ENCODE measurements at places on chromosomes 12 and 14.

DNA sequence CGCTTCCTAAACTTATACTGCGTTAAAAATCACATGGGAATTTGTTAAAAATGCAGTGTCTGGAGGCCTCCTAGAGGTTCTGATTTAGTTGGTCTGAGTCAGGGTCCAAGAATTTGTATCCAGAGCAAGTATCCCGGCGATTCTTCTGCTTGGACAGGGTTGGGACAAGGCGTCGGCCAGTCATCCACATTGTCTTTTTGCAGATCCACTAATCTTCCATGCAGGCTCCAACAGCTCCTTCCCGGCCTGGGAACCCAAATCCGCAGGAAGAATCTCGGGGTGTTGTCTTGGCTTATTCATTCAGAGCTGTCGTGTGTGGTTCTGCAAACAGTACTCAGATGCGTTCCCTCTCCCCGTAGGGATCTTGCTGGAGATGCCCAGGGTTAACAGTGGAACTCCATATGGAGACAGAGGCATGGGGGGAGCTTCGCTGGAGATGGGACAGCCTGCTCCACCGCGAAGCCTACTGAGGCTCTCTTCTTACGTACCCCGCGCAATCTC, 25.3 kb downstream of the GPRC5D start:
- peak; percentile 47 for DNase-seq

- no peak for DNase-seq
These were observed 1464.1 kb upstream of the FLRT2 start for GRCh38 chr14:84065811-84066210.

- no peak for DNase-seq
These were observed 929.8 kb downstream of the DIO2 start for GRCh38 chr14:79281244-79282152.

DNA sequence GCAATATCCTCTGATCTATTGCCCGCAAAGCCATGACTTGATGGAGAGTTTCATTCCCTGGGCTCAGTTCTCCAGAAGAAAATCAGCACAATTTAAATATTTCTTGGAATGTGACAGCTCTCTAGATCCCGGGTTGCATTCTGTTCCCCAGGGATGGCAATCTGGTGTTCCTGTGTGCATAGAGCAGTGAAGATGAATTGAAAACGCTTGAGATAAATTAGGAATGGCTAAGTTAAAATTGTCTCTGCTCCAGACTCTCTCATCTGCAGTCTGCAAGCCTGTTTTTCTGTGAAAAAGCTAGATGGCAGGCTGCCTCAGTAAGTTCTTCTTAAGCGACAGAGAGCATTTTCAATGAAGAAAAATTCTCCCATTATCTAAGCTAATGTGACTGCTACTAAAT, 582.5 kb upstream of the MGAT4C start:
- no peak for DNase-seq

- peak; percentile 15 for DNase-seq
These were observed 347 bp downstream of the SYNDIG1L start for GRCh38 chr14:74425525-74426201.

DNA sequence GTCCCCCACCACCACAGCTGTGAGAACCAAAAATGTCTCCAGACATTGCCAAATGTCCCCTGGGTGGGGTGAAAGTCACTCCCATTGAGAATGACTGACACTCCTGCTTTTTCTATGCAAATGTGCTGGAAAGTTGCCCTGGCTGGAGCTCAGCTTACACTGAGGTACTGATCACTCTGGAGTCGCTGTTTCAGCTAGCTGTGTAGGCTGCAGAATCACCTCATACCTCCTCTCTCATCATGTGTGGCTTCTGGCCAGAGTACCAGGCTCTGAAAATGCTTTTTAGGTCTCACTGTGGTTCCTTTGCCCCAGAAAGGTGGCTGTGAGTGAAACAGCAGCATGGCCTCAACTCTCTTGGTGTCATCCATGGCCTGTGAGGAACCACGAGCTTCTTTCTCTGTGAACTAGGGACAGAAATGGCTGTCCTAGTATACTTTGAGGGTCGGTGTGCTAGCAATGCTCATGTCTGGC, 414.4 kb downstream of the DPF3 start:
- no peak for DNase-seq

DNA sequence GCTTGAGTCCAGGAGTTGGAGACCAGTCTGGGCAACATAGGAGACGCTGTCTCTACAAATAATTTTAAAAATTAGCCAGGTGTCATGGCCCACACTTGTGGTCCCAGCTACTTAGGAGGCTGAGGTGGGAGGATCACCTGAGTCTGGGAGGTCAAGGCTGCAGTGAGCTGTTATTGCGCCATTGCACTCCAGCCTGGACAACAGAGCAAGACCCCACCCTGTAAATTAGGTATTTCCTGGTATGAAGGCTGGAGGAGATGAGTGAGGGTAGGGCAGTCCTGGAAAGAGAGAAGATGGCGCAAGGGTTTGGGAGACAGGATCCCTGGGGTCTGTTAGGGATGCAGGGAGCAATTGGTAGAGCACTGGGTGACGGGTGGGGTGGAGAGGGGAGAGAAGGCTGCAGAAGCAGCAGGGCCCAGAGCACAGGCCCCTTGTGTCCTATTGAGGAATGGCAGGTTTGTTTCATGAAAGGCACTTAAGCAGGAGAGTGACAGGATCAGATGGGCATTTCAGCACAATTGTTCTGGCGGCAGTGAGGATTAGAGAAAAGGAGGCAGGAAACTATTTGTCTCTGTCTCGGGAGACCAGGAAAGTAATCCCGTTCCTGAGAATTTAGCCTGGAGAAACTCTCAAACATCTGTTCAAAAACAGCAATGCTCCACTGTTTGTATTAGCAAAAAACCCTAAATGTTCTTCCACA, 47.2 kb upstream of the KTN1 start:
- DNase-seq, result no peak

- no peak for DNase-seq
These were observed 85.7 kb upstream of the E2F7 start for GRCh38 chr12:77151030-77151429.

DNA sequence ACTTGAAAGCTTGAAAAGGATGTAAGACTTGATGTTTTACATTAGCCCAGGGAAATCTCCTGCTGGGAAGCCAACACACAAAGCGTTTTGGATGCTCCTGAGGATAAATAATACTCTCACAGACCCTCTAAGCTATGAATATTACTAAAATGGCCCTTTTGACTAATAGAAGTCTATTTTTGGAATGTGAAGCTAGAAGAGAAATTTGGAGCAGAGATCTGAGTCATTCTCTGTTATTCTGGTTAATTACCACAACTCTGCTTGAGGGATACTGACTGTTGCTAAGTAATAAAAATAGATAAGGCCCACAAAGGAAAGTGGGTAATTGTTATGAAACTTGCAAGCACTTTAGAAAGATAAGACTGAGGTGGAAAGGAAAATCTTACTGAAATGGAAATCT, 346.2 kb upstream of the STXBP6 start:
- DNase-seq, result peak; percentile 5

- DNase-seq, result no peak
These were observed 6.6 kb downstream of the FERMT2 start for GRCh38 chr14:52944254-52944653.

GRCh38 chr12:84016956-84017355, 895.6 kb downstream of the SLC6A15 start:
- DNase-seq, result no peak

DNA sequence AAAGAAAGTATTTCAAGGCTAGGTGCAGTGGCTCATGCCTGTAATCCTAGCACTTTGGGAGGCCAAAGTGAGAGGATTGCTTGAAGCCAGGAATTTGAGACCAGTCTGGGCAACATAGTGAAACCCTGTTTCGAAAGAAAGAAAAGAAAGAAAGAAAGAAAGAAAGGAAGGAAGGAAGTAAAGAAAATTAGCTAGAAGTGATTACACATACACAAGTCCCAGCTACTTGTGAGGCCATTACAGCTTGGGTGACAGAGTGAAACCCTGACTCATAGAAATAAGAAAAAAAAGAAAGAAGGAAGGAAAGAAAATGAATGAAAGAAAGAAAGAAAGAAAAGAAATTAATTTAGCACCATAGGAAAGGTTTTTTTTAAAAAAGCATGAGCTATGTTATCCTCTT, 33.3 kb upstream of the PPP1CC start:
- DNase-seq, result no peak

DNA sequence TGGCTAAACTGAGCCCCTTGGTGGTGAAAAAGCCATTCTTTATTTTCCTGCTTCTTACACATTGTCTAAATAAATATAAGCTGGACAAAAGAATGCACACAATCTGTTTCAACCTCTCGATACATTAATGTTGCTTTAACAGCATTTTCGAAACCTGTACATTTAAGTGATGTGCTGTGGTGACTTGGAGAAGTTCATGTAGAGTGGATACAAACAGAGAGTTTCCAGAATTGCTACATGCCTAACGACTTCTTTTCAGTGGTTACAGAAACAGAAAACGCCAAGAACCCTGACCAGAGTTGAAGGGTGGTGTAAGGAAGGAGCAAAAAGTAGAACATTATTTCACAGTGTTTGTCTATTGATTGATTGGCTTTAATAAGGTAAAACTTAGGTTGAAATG, 500.9 kb downstream of the SLC16A7 start:
- DNase-seq, result no peak

- peak; percentile 95 for DNase-seq
These were observed 106.8 kb downstream of the ZFC3H1 start for GRCh38 chr12:71556875-71557274.

GRCh38 chr12:80938397-80938796, 663 bp upstream of the LIN7A start:
- DNase-seq, result no peak

DNA sequence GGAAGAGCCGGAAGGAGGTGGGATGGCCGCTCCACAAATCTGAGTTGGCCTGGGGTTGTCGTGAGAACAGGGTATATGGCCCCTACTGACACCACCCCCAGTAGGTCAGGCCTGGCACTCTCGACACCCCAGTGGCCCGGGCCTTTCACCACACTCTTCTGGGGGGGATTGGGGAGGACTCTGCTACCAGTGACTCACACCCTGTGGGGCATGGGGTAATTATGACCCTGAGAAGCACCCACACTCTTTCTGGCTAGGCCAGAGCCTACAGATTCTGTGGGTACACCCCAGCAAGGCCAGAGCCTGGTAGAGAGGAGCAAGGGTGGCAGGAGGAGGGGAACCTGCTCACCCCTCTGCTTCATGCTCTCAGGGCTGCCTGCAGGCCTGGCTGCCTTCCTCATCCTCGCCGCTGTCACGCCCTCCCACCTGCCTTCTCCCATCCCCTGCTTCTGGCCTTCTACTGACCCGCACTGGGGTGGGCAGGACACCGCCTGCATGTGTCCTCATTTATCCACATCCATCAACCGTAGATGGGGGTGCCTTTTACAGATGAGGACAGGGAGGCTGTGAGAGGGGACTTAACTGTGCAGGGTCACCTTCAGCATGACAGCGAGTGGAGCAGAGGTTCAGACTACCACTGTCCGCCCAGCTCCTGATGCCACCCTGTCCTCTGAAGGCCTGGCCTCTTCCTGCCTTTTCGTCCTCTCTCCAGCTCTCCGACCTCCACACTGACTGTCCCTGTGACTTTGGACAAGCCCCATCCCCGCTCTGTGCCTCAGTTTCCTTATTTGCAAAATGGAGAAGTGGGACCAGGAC, 18.4 kb downstream of the ASB2 start:
- DNase-seq, result no peak

- peak; percentile 63 for DNase-seq
These were observed 23.0 kb downstream of the PDE6H start for GRCh38 chr12:14995583-14996425.

DNA sequence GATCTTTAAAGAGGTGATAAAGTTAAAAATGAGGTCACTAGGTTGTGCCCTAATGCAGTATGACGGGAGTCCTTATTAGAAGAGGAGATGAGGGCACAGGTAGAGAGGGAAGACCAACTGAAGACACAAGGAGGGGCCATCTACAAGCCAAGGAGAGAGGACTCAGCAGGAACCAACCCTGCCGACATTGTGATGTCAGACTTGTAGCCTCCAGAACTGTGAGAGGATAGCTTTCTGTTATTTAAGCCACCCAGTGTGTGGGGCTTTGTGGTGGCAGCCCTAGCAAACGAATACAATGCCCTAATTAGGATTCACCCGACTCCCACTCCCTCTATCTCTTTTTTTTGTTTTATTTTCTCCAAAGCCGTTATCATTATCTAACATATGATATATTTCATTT, 7.9 kb upstream of the IL26 start:
- DNase-seq, result no peak

DNA sequence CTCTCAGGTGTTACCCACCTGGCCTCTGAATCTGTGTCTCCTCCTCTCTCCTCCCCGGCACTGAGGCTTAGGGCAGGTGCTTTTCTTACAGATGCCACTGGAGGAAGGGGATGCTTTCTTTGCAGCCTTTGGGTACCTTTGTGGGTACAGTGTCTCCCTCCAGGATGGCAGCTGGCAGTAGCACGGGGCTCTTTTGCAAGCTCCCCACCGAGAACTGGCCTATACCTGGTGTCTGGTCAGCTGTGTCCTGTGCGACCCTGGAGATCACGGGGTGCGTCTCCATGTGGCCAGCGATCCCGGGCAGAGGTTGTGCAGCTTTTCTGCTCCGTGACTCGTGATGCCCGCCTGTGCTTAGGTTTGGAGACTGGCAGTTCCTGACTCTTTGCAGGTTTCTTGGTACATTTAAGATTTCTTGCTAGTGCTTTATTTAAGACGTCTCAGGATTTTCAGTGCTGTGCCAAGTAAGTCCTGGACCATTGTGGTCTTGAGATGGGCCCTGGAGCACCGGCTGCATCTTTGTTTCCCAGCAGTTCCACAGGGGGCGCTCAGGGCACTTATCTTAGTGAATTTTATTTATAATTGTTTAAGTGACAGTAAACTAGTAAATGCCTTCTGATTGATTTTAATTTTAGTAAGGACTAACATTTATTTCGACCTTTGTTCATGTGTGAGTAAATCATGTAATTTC, 68.9 kb downstream of the DDX51 start:
- no peak for DNase-seq

GRCh38 chr14:97697772-97698171, 900.6 kb downstream of the VRK1 start:
- DNase-seq, result no peak

GRCh38 chr14:62097072-62097471, 334.9 kb downstream of the SNAPC1 start:
- DNase-seq, result no peak

DNA sequence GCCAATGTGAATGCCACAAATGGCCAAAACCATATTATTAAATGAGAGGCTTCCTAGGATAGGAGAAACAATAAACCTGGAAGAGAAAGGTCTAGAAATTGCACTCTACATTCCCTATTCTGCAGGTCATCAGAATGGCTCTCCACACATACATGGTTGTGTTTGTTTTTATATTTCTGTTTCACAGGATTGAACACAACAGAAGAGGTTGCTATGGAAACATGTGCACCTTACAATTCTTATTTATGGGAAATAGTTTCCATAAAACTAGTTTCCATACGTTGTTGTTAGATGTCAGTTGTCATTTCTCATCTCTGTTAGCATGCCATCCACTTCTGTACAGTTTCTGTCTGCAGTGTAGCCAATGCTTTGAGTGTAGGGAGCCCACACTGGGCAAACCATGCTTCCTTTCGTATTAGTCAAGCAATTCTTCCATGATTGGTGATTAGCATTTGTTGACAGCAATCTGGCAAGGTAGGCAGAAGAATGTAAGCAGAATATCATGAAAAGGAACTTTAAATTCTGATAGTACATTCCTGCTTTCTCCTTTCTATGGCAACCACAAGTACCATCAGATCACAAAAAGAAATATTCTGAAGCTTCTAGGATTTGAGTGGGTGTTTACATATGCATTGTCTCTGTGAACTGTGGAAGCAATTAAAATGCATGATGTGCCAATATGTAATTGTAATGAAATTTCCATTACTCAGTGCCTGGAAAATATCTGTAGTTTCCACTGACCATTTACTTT, 141.6 kb upstream of the AVPR1A start:
- peak; percentile 8 for DNase-seq

- peak; percentile 10 for DNase-seq
These were observed 1.2 kb downstream of the SNX6 start for GRCh38 chr14:34628681-34629135.

Data from fibroblast of skin of abdomen (primary cell).